ENCODE measurements at places on chromosomes 7 and 10.

- DNase-seq = peak; percentile 51
Measured at GRCh38 chr7:774161-775109, 47.4 kb upstream of the PRKAR1B start.

DNA sequence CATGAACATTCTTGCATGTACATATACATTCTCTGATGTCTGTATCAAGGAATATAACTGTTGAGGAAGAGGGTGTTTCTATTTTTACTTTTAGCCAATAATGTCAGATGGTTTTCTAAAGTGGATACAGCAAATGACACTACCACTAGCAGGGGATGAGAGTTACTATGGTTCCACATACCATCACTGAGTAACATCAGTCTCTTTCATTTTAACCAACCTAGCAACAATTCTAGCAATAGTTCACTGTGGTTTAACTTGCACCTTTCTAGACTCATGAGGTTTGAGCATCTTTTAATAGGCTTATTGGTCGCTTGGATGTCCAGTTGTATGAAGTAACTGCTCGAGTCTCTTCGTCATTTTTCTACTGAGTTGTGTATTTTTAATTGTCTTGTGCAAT lies 68.5 kb upstream of the ZNF746 start:
- DNase-seq = no peak

- no peak for DNase-seq
Measured at GRCh38 chr10:79585870-79586527, 24.7 kb upstream of the SFTPA1 start.

- no peak for DNase-seq
Measured at GRCh38 chr10:130761788-130762301, 549.7 kb downstream of the TCERG1L start.

DNA sequence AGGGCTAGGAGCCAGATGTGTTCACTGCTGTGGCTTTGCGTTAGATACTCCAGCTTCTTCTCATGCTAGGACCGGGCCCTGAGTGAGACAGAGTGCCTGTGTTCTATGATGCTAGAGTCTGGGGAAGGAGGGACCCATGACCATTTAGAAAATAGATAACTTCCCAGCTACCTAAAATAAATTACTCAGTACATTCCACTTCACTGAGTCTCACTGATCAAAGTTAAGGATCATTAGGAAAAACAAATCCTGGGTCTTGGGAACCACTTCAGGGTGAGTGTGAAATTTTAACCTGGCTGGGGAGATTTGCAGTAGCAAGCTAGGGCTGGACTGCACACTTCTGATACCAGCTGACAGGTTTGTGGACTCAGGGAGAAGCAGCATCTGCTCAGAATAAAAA lies 138.1 kb downstream of the EMX2 start:
- no peak for DNase-seq

- peak; percentile 66 for DNase-seq
Measured at GRCh38 chr10:69392481-69393000, 24.2 kb downstream of the TACR2 start.

GRCh38 chr10:100522945-100523344 lies 3.3 kb upstream of the SEC31B start:
- DNase-seq = no peak

- DNase-seq = no peak
Measured at GRCh38 chr7:80018941-80019808, 115.5 kb upstream of the GNAI1 start.

DNA sequence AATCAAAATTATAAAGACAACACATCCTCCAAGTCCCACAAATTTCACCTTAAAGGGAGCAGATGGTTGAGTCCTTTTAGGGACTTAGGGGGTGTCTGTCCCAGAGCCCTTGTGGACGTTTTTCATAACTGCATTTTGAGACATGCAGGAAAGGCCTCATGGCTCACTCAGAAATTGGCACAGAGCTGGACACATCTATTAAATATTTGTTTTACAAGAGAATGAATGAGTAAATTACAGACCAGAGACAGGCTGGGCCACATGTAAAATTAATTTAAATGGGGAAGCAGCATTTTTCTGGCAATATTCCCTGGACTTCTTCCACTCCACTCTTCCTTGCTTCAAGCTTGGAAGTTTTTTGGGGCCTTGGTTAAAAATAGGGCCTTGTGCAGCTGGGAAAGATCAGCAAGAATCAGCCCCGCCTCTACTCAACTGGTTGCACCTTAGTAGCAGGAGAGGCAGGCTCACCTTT lies 20.0 kb downstream of the LAMB1 start:
- DNase-seq = no peak

DNA sequence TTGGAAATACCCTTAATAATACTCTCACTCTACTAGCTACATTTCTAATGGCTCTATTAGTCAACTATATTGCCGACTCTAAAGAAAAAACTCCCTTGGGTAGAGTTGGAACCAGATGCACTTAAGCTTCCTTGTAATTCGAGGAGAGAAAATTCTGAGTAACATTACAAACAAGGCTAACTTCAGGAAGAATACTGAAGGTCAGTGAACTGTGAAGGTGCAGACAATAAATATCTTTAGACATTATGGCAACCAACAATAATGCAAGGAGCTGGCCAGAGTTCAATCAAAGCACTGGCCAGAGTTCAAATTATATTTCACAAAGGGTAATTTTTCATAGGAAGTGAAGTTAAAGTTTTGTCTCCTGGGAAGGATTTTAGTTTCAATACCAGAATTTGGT lies 40.7 kb upstream of the MRLN start:
- no peak for DNase-seq

GRCh38 chr10:88946965-88947590 lies 5.5 kb downstream of the ACTA2 start:
- DNase-seq = no peak

GRCh38 chr10:30018496-30018895 lies 40.9 kb downstream of the JCAD start:
- DNase-seq = no peak

DNA sequence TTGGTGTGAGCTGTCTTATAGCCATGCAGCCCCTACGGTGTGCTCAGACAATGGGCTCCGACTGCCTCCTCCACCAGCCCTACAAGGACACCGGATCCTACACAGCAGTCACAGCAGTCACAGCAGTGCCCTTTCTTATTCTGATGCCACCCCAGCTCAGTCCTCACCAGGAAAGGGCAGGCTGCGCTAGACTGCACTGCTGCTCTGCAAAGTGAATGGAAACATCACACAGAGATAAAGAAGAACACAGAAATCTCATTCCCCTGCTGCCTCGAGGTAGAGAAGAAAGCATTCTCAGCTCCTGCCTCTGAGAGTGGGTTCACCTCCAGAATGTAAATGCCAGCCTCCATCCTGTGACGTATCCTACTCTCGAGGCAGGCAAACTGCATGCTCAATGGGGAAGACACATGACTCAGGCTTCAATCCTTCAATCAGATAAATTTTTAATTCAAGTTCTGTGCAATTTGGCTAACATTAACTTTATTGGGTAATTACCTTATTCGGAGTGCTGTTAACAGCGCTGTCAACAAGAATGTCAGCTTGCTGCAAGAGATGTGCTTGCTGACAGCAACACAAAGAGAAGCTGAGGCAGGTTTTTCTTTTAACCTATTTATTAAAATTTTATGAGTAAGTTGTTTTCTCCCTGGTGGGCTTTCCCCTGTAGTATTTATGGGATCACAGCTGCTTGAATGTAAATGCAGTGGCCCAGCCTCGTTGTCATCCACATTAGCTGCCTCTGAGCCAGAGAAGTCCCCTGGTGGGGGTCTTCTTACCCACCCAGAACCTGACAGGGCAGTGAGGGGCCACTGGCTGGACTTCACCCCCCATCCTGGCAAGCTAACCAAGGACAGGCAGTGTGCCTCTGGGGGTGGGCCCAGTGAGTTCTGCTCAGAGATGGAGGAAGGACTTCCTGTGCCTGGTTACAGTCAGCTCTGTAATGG lies 241.3 kb upstream of the KMT2E start:
- DNase-seq = no peak

DNA sequence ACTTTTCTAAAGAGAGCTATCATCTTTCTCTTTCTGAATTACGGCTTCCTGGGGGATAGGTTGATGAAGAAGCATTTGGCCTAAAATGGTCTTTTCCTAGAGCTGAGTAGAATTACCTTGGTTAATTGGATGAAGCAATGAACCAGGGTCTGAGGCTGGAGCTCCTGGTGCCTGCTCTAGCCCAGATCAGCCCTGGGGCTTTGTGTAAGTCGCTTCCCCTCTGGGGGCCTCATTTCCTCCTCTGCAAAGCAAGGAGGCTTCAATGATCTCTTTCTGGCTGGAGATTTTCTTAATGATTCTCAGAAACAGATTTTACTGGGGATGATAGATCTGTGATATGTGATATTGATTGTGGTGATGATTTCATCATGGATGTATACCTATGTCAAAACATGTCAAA lies 3.5 kb upstream of the CPA2 start:
- DNase-seq = no peak

- DNase-seq = no peak
Measured at GRCh38 chr10:126732308-126732707, 61.8 kb upstream of the C10orf90 start.

DNA sequence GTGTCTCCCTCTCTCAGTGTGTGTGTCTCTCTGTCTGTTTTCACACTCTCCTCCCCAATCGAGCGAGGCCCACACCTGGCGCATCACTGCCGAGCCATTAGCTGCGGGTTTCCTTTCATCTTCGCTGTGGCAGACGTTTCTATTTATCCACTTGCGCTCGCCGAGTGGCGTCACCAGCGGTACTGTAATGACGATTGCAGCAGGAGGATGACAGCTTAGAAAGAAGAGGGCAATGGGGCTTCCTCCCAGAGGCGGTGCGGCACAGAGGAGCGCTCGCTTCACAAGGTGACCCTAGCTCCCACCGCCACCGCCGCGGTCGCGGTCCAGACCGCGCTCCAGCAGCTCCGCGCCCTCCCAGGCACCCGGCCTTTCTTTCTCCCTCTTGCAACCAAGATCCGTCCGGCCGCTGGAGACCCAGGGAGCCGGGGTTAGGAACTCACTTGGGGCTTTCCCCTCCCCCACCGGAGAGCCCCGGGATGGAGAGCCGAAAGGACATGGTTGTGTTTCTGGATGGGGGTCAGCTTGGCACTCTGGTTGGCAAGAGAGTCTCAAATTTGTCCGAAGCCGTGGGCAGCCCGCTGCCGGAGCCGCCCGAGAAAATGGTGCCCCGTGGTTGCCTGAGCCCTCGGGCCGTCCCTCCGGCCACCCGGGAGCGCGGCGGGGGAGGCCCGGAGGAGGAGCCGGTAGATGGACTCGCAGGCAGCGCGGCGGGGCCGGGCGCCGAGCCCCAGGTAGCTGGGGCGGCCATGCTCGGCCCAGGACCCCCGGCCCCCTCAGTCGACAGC lies at the start of gene EVX1:
Gene EVX1, plus strand, starts transcription at position 248 of the 785 bp plus-strand sequence. Its CDS starts 229 bp downstream, at position 477.
- DNase-seq = no peak

GRCh38 chr10:47370015-47370767 lies 13.9 kb downstream of the ZNF488 start:
- DNase-seq = no peak

DNA sequence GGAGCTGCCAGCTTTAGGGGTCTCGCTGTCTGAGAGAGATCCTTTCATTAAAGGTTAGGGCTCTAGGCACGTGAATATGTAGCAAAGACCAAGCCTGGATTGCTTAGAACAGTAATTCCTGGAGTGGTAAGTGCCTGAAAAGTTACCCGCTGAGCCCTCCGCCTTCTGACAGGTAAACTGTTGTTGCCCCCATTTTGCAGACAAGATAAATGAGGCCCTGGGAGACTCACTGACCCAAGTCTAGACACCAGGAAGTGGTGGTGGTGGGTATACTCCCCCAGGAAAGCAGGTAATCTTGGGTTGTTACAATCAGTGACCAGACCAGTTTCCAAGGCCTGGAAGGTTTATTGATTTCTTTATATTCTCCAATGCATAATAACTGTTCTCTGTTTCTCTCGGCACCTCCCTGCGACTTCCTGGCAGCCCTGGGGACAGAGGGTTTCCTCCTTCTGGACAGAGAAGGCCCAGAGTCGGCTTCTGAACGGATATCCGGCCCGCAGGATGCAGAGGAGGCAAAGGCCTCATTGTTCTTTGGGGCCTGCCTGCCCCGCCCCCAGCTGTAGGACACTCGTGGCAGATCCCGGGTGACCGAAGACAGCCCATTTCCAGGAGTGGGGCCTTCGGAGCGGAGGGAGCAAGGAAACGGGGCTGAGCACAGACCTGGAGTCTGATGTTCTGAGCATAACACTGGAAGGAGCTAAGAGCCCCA lies 1.3 kb upstream of the GRK5 start:
- DNase-seq = no peak

DNA sequence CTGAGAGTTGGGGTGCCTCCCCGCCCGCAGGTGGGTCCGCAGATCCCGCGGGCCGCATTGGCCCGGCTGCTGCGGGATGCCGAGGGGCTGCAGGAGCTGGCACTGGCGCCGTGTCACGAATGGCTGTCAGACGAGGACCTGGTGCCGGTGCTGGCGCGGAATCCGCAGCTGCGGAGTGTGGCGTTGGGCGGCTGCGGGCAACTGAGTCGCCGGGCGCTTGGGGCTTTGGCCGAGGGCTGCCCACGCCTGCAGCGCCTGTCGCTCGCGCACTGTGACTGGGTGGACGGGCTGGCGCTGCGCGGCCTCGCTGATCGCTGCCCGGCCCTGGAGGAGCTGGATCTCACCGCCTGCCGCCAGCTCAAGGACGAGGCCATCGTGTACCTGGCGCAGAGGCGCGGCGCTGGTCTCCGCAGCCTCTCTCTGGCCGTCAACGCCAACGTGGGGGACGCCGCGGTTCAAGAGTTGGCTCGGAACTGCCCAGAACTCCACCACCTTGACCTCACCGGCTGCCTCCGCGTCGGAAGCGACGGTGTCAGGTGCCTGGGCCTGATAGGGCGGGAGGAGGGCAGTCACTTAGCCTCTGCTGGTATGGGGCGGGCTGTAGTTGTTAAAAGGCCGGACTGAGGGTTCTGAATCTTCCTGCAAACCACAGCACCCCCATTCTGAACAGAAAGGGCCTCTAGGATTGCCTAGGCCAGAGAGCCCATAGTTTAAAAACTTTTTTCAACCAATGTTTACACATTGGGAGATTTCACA lies 1.3 kb downstream of the FBXL15 start:
- no peak for DNase-seq

DNA sequence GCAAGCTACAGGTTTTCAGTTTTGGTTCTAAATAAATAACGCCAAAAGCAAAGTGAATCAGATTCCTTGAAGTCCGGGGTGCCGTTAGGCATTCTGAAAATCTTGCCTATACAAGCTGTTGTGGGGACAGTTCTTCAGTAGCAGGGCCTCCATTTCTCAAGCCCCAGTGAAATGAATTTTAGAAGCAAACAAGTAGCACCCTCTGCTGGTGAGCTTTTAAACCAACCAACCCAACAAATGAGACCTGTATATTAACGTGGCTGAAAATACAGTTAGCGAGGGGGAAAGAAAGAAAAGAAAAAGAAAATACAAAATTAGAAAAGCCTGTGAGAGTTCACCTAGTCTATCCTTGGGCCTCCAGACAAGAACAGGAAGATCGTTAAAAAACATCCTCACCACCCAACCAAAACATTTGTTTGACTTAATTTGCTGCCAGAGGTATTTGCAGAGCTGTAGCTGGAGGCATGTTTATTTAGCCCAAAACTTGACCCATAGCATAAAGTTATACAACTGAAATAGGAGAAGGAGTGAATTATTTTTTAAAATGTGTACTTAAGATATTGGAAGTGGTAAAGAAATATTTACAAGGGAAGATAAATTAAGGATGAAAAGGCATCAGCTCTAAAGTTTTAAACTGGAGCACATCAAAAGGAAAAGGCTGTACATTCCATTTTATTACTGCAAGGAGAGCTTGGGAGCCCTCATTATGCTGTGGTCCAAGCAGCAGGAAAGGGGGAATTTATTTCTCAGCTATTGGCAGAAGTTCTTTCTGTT lies 98.9 kb downstream of the DYNC1I1 start:
- no peak for DNase-seq
